Effector memory CD8-positive, alpha-beta T cell (primary cell): ENCODE measurements at places on chromosomes 16 and 17.
A peak's percentile ranks its signal among the peaks of the same experiment; 100 is the strongest.

- peak; percentile 77 for DNase-seq
Observed at GRCh38 chr17:78112518-78113471, 15.8 kb downstream of the TMC6 start.

DNA sequence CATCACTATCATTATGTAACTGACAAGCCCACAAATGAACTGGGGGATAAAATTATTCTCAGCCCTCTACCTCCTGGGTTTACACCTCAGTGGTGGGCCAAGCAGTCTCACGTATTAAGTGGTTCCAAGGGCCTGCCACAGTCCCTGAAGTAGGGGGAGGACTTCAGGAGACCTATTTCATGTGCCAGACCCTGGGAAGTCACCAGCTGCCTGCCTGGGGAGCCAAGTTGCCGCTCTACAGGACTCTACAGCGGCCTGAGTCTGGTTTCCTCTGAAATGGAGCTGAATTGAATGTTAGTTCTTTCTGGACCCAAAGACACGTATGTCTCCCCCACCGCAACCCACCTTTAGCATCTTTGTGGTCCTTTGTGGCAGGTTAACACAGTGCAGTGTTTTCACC, 187.0 kb downstream of the IRX3 start:
- DNase-seq = no peak

DNA sequence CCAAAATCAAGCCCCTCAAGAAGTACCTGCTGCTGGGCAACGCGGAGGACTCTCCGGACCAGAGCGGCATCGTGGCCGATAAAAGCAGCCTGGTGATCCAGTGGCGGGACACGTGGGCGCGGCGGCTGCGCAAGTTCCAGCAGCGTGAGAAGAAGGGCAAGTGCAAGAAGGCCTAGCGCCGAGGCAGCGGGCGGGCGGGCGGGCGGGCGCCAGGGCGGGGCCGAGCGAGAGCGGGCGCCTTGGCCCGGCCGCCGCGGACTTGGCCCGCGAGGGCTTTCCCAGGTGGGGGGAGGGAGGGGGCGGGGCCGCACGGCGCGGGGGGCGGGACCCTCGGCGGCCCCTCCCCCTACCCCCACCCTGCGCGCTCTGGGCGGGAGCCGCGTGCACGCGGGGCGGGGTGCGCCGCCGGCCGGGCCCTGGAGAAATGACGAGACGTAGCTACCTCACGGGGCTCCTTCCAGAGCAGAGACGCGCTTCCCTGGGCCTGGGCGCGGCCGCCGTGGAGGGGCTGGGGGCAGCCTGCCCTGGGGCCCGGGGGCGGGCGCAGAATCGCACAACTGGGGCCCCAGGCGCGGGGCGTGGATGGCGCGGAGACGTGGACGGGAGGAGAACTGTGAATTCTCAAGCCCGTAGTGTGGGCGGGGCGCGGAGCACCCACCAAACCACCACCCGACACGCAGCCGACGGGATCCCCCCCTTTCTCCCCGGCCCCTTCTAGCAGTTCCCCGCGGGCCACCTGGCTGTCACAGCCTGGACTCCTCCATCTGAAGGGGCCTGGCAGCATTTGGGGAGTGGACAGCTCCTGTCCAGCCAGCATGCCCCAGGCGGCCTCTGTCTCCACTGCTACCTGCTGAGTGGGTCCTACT, 218.7 kb downstream of the NTN1 start:
- peak; percentile 63 for DNase-seq

DNA sequence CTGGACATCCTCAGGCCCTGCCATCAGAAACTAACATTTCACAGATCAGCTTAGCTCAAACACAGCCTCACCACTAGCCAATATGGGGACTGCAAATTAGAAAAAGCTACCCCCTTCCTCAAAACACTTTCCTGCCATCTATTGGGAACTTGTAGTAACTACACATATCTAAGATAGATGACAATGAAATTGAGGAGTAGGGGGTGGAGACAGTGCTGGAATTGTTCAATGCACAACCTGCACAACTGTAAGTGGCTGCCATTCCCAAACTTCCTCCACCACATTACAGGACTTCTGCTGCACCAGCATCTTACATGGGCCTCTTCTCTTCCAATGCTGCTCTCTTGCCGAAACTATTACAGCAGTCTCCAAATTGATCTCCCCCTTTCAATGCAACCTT, 21.9 kb downstream of the AIPL1 start:
- no peak for DNase-seq

DNA sequence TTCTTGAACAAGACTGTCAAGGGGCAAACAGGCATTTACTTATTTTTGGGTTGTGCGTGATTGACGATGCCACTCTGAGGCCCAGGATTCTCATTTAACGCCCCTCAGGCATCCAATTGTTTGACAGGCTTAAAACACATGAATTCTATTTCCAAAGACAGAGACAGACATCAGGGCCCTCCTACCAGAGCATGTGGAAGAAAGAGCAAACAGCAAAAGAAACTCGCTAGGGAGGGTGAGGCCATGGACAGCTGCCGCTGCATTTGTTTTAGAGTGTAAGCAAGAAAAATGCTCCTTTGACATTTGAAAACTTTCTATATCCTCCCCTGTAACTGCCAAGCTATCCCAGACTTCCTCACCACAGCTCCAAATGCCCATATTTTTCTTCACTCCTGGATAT, 410.1 kb downstream of the NPIPA8 start:
- DNase-seq = no peak

DNA sequence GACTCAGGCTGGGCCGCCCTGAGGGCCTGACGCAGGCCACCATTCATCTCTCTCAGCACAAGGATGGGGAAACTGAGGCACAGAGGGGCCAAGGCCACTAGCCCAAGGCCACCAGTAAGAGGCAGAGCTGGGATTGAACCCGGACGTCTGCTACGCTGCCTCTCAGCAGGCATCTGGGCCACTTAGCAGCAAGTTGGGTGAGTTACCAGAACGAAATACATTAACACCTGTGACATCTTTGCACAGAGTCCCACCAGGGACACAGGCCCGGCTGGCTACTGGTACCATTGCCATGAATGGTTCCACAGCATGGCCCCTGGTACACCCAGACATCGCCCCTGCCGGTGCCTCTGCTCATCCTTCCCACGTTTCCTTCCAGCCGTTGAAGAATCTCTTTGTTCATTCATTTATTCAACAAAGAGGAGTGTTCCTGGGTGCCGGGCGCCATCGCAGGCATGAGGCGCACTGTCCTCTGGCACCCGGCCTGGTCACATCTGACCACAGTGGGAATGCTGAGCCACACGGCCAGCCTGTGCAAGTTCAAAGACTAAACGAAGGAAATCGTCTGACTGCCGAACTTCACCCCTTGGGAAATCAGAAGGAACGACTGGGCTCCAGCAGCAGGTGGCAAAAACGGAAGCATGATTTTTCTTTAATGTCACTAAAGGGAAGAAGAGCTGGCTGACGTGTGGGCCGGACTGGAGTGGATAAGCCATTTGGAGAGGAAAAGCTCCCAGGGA, 7.4 kb upstream of the ZNF469 start:
- DNase-seq = no peak

- no peak for DNase-seq
Observed at GRCh38 chr16:27756206-27756970, 206.4 kb downstream of the KATNIP start.

- DNase-seq = no peak
Observed at GRCh38 chr16:66937725-66938337, 2.5 kb downstream of the CES2 start.

DNA sequence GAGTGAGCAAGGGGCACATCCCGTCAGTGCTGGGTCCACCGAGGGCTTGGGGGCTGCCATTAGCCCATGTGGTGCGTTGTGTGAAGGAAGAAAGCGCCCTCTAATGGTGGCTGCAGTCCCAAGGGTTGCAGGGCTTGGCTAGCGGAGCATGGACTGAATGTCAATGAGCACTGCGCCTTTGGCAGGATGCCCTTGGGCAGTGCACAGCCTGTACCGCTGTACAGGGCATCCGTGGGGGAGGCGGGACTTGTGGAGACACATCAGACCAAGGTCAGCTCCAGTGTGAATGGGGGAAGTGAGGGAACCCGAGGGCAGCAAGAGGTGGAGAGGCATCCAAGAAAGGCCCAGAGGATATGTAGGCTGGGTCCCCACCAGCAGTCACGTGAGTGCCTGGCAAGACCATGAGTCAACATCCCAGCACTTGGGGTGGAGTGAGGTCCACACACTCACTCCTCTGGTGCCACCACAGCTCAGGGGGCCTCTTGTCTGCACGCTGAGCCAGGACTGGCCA, 75.5 kb upstream of the MED9 start:
- no peak for DNase-seq

DNA sequence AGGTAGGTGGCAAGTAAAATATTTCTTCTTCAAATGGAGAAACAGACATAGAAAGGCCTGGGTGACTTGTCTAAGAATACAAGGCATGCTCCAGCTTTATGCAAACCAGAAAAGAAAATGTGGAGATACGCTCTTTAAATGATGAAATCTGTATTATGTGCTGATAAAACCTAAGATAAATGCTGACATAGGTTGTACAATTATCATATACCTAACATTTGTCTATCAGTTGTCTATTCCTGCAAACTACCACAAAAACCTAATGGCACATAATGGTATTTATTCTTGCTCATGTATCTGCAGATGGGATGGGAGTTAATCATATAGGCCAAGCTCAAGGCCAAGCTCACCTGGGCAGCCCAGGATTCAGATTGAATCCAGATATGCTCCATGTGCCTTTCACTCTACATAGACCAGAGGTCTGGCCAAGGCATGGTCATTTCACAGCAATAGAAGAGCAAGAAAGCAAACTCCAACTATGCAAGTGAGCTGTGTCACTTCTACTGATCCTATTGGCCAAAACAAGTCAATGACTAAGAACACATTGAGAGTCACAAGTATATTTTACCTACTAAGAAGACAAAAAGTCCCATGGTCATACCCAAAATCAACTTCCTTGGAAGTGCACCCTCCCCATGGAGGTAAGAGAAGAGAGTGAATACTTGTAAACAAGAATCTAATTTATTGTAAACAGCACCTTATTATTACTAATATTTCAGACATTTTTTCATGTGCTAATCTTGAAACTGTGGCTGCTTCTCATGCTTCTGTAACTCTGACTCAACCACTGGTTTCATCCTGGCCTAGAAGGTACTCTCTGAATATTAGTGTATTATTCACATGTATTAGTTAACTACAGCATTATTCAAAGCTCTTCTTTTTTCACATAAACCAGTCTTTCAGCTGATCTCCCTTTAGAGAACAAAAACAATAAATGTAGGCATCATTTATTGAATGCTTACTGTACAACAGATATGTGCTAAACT, 270.7 kb upstream of the SOX9 start:
- no peak for DNase-seq

- peak; percentile 98 for DNase-seq
Observed at GRCh38 chr17:58517928-58518609, 3.6 kb upstream of the MTMR4 start.

DNA sequence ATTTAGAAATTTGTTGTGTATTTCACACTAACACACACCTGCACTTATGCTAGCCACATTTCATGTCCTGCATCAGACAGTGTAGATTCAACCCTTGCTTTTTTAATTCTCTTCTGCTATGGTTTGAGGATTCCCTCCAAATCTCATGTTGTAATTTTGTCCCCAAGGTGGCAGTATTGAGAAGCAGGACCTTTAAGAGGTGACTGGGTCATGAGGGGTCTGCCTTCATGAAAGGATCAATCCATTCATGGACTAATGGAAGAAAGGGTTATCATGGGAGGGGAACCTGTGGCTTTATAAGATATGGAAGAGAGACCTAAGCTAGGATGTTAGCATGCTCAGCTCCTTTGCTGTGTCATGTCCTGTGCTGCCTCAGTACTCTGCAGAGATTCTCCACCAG, 1032.2 kb downstream of the CDH11 start:
- no peak for DNase-seq

- no peak for DNase-seq
Observed at GRCh38 chr16:73743665-73744496, 552.7 kb upstream of the PSMD7 start.

GRCh38 chr17:60864708-60865005, 187.0 kb downstream of the BCAS3 start:
- no peak for DNase-seq

- DNase-seq = no peak
Observed at GRCh38 chr16:68454920-68455435, 6.7 kb upstream of the SMPD3 start.

DNA sequence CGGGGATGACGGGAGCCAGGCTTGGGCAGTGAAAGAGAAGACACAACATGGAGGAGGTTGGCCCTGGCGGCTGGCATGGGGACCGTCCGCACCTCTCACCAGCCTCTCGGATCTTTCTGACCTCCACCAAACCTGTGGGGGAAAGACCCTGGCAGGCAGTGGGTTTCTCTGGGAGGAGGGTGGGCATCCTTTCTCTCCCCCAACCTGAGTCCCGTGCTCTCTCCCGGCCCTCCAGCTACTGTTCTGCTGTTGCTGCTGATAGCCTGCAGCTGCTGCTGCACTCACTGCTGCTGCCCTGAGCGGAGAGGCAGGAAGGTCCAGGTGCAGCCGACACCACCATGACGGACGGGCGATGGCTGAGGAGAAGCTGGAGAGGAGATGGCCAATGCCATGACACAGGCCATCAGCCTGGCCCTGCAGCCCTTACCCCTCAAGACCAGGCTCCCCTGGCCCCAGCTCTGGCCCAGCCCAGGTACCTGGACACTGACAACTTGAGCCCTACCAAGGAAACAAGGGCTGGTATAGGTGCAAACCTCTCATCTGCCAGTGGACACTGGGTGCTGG, 7.4 kb downstream of the SMIM5 start:
- DNase-seq = no peak

DNA sequence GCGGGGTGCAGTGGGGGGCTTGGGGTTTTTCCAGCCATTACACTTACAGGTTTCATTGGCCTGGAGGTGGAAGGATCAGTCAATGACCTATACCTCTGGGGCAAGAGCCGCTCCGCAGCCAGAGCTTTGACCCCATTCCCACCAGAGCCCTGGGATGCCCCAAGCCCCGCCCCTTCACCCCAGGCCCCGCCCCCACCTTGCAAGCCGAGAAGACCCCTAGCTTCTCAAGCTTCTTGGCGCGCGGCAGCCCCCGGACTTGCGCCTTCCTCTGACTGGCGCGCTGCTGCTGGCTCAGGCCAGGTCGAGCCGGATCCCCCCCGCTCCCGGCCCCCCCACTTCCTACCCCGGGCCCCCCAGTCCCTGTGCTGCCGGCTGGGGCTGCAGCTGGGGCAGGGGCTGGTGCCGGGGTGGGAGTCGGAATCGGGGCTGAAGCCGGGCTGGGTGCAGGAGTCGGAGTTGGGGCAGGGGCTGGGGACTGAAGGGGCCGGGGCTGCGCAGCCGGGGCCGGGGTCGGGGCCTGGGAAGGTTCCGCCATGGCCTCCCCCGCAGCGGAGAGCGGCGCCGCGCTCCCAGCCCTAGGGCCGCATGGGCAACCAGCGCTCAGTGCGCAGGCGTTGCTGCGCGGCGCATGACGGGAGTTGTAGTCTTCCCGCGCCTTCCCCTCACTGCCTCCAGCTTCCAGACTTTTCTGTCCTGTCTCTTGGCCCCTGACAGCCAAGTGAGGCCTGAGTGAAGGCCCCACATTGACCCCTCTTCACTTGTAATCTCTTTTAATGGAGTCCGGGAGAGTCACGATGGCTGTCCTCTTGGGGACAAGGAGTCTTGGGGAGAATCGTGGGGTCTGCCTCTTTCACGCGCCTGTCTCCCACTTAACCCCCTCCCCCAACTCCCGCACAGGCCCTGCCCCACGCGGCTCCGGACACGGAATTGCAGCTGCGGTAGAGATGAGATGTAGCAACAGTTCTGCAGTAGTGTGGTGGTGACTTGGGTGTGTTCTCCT, at the start of gene KAT2A:
Gene KAT2A, minus strand, starts transcription at position 598 of the 1,000 bp plus-strand sequence. Its CDS starts 63 bp downstream, at position 535.
- DNase-seq = peak; percentile 70
